Hepatocyte (in vitro differentiated cells): ENCODE measurements at places on chromosomes 3 and 15. TPM values are rescaled to one million over a fixed set of nuclear protein-coding genes. Genes with fewer than 3 reads are reported as not detected.

Gene GPR62
- polyA plus RNA-seq: 0.08 TPM in 1 of 2 replicates, not detected in the other

DNA sequence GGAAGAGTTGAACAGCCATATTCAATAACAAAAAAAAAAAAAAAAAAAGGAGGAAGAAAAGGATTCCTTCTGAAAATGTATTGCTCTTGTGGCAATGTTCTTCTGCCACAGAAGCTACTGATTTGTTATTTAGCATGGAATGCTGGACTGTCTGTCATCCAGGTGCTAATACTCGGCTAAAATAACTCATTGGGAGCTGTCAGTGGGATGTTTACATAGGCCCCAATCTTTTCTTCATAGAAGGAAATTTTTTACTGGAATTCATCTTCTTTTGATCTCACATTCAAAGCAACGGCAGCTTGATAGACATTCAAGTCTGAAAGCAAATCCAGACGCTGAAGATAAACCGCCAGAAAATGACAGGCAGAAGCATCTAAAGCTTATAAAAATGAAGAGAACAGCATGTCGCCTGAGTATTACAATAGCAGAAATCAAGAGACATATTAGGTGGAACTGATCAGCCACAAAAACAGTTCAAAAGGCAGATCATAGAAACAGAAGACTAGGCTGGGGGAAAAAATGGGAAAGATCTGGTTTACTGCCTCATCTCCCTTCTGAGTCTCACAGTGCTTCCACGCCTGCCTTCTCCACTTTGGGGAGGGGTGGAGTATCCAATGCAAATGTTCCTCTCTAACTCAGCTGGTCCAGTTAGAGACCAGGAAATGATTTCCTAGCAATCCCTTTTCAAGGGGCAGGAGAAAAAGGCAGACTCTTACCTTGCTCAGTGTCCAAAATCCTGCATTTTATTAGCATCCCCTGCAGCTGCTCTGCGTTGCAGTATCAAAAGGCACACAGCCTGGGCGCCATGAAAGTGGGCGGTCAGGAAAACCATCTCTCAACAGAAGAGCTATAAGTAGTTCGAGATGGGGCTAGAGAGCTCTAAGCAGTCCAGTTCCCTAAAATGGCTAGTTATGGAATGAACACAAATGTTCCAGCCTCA, 451.9 kb downstream of the FOXP1 start:
- DNase-seq: no peak

GRCh38 chr15:67021455-67021854, 43.9 kb upstream of the SMAD3 start:
- DNase-seq: no peak

DNA sequence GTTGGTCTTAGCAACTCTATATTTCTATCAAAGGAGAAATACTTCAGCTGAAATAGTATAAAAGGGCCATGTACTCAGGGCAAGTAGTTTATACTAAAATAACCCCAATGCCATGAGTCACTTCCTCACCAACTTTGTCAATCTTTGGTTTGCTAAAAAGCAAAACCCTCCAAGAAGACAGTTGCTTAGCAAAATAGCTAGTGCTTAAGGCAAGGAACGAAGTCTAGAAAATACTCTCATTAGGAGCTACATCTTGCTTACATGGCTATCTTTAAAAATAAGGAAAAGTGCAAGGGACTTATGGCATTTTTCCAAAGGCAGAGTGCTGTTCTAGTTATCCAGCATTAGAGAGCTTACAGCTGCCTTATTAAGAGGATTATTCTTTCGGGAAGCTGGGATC, 28.4 kb downstream of the P3H2 start:
- peak; percentile 19 for DNase-seq

Gene ATP8B4
- 0.21 and 1.3 TPM in 2 replicates for polyA plus RNA-seq

DNA sequence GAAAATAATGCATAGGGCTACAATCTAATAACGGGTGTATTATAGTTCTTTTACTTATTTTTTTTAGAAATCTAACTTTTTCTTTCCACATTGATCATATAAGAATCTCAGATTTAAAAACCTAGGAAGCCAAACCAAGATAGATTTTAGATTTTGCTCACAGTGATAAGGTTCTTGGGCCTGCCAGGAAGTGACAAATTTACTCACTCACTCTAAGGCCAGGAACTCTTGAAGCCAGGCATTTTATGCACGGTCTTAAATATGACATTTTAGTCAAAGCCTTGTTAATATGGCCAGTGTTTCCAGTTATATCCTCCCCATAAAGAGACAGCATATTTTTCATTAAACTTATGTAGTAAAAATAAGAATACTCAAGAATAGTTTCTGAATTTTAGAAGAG, 271.4 kb downstream of the SQOR start:
- no peak for DNase-seq

Gene CDHR4
- 0.57 and 1.5 TPM in 2 replicates for polyA plus RNA-seq

DNA sequence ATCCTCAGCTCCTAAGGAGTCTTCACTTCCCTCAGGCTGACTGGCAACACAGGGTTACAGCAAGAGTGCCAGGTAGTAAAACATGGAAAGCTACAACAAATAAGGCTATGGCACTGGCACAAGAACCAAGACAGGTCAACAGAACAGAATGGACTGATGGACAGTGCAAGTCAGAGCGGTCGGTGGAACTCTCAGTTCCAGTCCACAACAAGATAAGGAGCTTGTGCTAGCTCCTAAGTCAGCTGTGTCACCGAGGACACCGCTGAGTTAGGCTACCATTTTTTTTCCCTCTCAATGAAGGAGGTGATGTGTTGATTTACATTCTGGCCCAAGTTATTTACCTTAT, 55.9 kb upstream of the LIMD1 start:
- DNase-seq: no peak

Gene CNTN3
- polyA plus RNA-seq: 4.1 and 4.3 TPM in 2 replicates

Gene KCNMB3
- 3.2 and 3.5 TPM in 2 replicates for polyA plus RNA-seq

DNA sequence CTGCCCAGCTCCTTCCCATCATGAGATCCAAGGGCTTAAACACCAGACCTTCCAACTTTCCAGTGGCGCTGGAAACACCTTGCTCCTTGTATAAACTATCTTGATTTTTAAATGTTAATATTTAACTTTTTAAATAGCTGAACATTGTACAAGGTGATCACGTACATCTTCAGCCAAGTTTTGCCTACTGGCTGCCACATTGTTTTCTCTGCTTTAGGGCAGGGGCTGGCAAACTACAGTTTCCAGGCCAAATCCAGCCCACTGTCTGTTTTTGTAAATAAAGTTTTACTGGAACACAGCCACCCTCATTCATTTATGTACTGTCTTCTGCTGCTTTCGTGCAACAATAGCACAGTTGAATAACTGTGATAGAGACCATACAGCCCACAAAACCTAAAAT, 27.6 kb upstream of the FOXP1 start:
- DNase-seq: no peak

DNA sequence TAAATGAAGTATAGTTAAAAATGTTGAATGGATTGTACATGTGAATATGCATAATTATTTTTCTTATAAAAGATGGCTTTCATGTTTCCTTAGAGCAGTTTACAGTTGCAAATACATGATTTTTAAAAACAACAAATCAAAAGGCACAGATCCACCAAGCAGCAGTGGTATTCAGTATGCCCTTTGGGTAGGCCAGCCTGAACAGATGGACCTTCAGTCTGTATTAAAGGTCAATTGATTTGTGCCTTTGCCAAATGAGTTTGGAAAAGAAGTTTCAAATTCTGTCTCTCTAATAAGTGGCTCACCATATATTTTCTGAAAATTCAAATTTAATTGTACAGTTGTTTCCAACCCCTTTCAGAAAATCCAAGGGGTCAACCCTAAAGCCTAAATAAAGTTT, 477.1 kb downstream of the NSUN3 start:
- no peak for DNase-seq

DNA sequence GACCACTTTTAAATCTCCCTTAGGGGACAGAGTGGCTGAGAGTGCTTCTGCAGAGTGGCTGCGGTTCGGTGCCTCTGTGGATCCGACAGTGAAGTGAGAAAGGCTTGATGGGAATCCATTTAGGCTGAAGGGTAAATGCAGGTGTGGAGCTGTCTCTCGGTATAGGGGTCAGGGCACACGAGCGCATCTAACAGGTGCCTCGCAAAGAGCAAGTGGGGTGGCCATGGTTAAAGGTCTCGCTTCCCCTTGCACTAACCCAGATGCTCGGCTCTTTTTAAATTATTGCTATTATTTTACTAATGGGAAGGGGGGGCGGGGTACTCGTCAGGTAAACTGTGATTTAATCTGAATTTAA, 598 bp upstream of the GJD2 start:
- DNase-seq: no peak

- no peak for DNase-seq
Measured at GRCh38 chr15:45177285-45177684, 10.5 kb downstream of the SHF start.
